Stimulated activated CD8-positive, alpha-beta memory T cell treated with anti-CD3 and anti-CD28 coated beads, Interleukin-7, amount 100 ng/mL, for 4 hours (primary cell): ENCODE measurements at places on chromosomes 5 and 9.

DNA sequence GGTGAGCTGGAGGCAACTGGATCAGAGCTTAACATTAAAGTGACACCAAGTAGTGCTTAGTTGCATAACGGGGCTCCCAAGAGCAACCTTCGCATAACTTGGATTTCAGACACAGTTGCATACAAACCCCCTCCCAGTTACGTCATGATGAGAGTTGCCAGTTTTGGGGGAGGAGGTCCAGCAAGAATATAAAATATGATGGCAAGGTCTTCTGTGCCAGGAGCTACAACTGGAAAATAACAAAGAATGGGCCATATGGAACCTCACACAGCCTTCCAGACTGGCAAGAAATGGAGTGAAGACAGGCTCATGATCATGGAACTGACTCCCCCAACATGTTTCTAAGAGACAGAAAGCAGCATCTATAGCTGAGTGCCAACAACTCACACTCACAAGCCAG lies 8.5 kb downstream of the SPOCK1 start:
- DNase-seq, result no peak

GRCh38 chr9:13957089-13957488 lies 356.9 kb downstream of the NFIB start:
- DNase-seq, result no peak

- DNase-seq, result no peak
Observed at GRCh38 chr9:117957267-117957666, 253.1 kb downstream of the TLR4 start.

GRCh38 chr5:10133830-10134229 lies 115.9 kb downstream of the ATPSCKMT start:
- no peak for DNase-seq

- no peak for DNase-seq
Observed at GRCh38 chr9:20402273-20402875, 219.9 kb downstream of the MLLT3 start.

- DNase-seq, result no peak
Observed at GRCh38 chr5:91830361-91830953, 447.3 kb upstream of the ARRDC3 start.

GRCh38 chr9:19922476-19923118 lies 133.8 kb upstream of the SLC24A2 start:
- DNase-seq, result no peak

DNA sequence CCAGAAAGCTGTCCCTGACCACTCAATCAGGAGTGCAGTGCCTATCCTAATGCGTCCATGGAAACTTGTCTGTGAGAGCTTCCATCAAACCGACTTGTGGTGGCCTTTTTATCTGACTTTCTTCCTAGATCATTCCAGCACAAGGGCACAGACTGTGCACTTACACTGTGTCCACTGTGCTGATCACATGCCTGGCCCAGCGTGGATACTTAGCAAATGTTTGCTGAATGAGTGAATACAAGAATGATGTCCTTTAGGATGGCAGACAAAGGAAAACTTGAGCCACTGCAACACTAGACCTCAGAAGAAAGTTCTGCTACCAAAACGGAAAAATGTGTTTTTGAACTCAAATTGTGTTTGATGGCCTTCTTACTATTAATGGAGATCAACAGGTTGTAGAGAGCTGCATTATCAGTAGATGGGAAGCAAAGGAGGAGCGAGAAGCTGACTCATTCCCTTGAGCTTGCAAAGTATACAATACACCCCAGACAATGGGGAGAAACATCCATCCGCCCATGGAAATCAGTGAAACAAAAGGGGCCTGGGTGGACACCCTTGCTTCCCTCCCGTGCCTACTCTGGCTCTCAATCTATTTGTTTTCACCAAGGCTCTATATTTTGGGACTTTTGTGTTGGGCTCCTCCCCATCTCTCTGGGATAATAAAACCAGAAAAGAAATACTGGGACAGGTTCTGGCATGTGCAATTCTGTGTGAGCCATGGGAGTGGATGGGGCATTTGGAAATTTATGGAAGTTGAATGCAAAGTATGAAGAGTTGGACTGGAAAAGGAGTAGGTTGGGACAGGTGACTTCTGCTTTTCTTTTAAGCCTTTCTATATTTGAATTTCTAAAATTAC lies 76.2 kb upstream of the ZFAND5 start:
- DNase-seq, result no peak

- DNase-seq, result no peak
Observed at GRCh38 chr9:76999261-76999660, 20.2 kb upstream of the FOXB2 start.

DNA sequence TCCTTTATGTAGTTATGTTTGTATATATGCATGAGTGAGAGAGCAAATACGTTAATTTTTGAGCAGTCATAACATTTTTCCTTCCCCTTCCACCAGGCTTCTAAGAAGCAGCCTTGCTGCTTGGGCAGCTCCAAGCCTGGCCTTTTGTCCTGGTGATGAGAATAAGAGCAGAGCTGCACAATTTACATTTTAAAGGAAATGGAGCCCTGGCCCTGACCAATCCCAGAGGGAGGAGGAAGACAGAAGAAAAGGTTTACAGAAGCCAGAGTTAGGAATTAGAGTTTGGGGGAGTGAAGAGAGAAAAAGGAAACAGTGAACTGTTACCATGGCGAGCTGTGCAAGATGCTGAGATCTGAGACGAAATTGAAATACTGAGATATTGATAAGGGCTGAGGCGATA lies 25.3 kb upstream of the EFNA5 start:
- DNase-seq, result no peak

- DNase-seq, result no peak
Observed at GRCh38 chr5:26034813-26035212, 1003.6 kb downstream of the CDH9 start.

GRCh38 chr5:120463991-120464626 lies at the start of gene PRR16:
Gene PRR16, plus strand, starts transcription at chr5:120464300.
- no peak for DNase-seq

- no peak for DNase-seq
Observed at GRCh38 chr5:59067956-59068656, 485.2 kb downstream of the RAB3C start.

GRCh38 chr5:66818935-66819328 lies 222.7 kb downstream of the MAST4 start:
- no peak for DNase-seq

- DNase-seq, result no peak
Observed at GRCh38 chr9:127589955-127590370, 22.1 kb upstream of the STXBP1 start.

DNA sequence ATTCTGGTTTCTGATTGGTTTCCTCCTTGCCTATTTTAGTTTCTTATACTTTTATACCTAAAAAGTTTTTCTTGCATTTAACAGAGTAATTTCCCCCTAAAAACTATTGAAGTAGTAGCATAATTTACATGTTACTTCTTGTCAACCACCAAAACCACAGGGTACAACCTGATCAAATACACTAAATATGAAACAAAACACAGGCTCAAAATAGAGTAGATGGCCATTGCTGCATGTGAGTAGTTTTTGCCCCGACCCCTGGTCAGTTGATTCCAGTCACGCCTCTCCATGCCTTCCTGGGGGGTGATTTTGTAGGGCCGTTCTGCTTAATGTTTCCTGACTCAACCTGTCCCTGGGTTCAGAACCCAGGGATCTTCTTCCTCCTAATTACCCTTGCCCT lies 101.8 kb downstream of the TLE4 start:
- no peak for DNase-seq

DNA sequence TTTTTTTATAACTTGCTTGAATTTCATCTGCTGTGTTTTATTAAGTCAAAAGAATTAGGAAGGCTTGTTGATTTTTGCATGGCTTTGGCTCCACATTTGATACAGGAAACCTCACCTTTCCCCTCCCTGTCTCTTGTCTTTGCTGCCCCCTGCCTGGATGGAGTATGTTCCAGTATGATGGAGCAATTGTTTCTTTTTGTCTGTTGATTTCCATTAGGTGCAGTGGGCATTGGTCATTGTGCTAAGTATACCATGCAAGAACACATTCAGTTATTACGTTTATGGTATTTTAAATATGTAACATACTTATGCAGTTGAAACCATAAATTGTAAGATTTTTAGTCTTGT lies 19.6 kb downstream of the TJP2 start:
- no peak for DNase-seq

GRCh38 chr5:157323107-157323706 lies 57.3 kb downstream of the CYFIP2 start:
- no peak for DNase-seq

DNA sequence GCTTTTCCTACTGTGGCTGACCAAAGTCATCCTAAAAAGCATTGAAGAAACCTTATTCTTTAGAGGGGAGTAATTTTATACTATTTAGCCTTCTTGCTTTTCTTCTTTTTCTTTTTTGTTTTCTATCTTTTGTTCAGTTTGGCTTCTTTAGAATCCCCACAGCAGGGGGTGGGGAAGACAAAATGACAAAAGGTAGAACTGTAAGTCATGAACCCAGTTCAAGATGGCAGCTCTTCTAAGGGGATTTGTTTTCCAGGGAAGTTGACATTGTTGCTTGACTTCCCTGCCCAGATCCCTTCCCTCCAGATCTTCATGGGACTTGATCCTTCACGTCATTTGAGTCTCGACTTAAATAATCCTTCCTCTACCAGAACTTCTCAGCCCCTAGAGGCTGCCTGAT lies 692.4 kb upstream of the DMAC1 start:
- DNase-seq, result no peak

GRCh38 chr9:23683611-23684061 lies 142.4 kb downstream of the ELAVL2 start:
- DNase-seq, result no peak

GRCh38 chr5:159100782-159101646 lies 1.3 kb upstream of the EBF1 start:
- no peak for DNase-seq

DNA sequence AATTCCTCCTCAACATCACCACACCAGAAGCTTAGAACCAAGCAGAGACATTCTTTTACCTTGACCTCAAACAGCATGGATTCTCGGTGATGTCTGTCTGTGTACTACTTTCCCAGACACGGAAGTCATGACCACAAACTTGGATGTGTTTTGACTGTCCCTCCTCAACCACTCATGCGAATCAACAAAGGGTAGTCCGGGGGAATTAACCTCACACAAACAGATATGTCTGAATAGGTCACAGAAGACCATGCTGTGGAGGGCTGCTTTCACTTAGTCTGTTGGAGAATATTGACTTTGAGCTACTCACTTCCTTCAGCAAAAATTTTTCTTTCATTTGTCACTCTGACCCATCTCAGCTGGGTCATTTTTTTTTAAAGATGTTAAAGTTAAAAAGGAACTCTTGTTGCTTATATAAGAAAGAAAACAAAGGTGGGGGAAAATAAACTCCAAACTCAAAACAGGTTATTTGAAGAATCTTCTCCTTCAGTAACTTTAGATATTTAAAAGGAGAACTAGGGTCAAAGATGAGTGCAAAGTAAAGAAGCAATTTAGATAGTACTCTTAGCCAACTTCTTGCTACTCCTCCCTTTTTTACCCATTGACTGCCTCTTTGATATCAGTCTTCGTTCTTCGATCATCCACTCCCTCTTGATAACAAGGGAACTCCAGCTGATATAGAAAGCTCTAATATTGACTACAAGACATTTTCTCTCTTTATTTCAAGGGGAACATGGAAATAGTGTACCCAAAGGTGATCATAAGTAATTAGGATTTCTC lies 343.4 kb upstream of the CDH6 start:
- DNase-seq, result no peak

DNA sequence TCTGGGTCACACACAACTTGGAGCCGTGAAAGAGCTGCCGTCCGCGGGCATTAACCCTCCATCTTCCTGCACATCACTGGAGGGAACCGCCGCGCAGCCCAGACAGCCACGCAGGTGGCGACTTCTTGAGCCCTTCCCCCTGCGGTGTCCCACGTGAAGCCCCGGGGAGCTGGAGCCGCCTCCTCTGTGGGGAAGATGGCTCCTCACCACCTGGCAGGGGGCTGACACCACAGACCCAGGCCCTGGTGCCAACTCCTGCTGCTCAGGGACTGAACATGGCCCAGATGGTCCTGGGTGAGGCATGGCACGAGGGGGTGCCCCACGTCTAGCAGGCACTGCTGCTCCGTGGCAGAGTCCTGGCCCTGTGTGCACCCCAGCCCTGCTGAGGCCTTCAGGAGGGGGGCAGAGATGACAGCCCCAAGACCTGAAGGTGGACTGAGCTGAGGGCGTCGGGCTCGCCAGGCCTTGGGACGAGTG lies 38.9 kb downstream of the NDUFS6 start:
- DNase-seq, result no peak

DNA sequence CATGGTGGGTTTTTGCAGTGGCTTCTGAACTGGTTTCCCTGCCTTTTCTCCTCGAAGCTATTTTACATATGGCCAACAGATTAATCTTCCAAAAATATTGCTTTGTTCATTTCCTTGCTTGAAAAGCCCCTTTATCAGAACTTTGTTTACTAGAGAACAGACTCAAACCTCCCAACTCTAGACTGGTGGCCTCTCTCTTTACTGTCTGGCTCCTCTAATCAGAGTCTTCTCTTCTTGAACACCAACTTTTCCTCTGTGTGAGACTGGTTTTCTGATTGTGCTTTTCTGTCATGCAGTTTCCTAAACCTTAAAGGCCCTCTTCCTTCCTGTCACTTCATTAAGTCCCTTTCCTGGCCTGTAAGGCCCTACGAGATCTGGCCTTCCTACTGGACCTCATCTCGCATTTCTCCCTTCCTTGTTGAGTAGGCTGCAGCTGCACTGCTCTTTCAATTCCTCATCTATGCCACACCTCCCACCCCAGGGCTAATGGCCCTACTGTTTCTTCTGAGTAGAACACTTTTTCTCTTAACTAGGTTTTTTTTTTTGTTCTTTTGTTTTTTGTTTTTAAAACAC lies 5.7 kb downstream of the C9orf43 start:
- DNase-seq, result no peak

- DNase-seq, result no peak
Observed at GRCh38 chr5:8445139-8445538, 576.2 kb downstream of the MTRR start.

DNA sequence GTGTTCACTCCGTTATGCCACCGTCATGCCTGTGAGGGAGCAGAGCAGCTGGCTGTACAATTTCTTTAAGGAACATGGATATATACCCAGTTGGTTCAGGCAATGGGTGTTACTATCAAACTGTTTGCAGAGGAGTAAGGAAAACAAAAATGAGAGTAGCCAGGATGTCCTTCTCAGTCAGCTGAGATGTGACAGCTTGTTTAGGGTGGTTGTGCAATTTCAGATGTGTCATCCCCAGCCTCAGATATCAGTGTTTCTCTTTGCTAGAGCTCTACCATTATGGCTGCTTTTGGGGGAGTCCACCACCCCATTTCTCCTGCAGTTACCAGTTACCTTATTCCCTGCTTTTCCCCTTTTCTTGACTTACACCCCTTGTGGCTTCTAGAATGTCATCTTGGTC lies 135.2 kb upstream of the SLC24A2 start:
- no peak for DNase-seq

- DNase-seq, result no peak
Observed at GRCh38 chr5:1173485-1174070, 27.8 kb upstream of the SLC6A19 start.

GRCh38 chr5:132386644-132387286 lies 17.3 kb downstream of the SLC22A5 start:
- peak; percentile 64 for DNase-seq

DNA sequence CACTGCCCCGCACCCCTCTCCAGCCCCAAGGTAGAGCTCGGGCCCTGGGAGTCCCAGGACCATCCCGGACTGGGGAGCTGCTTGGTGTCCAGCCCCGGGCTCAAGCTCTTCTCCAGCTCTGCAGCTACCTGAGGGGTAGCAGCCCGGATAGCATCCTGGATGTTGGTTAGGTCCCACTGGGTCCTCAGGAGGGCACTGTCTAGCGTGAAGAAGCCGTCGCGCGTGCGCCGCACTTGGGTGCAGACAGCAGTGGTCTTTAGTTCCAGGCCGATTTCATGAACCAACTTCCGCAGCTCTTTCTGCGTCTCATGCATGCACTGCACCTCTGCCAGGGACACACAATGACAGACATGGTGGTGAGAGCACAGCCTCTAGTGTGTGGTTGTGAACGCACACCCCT lies 12.7 kb downstream of the TRUB2 start:
- no peak for DNase-seq

- no peak for DNase-seq
Observed at GRCh38 chr5:158451203-158451992, 592.5 kb upstream of the CLINT1 start.
